ENCODE measurements at places on chromosomes 12 and 14. TPM values are rescaled to one million over a fixed set of nuclear protein-coding genes. Genes with fewer than 3 reads are reported as not detected.

Gene TAS2R50
- not detected for polyA plus RNA-seq

Gene TRIM9
- 219 TPM for polyA plus RNA-seq

Gene JPH4
- 8.0 TPM for polyA plus RNA-seq

Gene FITM1
- not detected for polyA plus RNA-seq

Gene FZD10
- 1.2 TPM for polyA plus RNA-seq

Gene TAS2R8
- not detected for polyA plus RNA-seq

Gene CLEC1B
- polyA plus RNA-seq, result not detected

Measured in Purkinje cell (primary cell).